ENCODE measurements at places on chromosomes 5 and 9.

GRCh38 chr9:69074801-69075200, 39.2 kb downstream of the FXN start:
- DNase-seq: no peak

DNA sequence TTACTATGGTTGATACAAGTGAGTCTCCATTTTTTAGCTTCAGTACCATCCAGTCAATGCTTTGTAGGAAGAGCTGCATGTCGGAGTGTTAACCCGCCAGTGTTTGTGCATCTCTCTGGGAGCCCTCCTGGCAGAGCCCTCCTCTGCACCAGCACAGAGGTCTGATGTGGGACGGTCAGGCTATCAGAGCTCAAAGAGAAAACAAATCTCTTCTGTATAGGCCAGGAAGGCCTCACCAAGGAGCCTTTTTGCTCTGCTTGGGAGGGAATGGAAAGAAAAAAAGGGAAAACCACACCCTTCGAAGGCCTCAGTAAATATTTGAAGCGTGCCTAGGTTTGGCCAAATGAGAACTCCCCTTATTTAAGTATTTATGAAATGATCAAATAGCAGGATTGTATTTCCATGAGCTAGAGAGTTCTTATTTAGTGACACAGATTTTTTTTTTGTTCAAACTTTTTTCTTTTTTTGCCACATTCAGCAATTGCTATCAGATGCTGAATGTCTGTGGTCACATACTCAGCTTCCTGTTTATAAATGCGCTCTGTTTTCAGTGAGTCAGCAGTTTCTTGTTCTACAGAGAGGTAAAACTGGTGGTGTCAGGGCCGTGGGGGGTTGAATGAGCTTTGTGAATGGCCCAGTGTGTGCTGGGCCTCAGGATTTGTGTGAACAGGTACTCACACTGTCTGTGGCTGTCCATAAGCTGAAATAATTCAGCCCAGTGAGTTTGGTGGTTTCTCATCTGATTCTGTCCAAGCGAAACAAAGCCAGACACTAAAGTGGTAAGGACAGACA, 226.6 kb downstream of the SNX18 start:
- DNase-seq: peak; percentile 37

DNA sequence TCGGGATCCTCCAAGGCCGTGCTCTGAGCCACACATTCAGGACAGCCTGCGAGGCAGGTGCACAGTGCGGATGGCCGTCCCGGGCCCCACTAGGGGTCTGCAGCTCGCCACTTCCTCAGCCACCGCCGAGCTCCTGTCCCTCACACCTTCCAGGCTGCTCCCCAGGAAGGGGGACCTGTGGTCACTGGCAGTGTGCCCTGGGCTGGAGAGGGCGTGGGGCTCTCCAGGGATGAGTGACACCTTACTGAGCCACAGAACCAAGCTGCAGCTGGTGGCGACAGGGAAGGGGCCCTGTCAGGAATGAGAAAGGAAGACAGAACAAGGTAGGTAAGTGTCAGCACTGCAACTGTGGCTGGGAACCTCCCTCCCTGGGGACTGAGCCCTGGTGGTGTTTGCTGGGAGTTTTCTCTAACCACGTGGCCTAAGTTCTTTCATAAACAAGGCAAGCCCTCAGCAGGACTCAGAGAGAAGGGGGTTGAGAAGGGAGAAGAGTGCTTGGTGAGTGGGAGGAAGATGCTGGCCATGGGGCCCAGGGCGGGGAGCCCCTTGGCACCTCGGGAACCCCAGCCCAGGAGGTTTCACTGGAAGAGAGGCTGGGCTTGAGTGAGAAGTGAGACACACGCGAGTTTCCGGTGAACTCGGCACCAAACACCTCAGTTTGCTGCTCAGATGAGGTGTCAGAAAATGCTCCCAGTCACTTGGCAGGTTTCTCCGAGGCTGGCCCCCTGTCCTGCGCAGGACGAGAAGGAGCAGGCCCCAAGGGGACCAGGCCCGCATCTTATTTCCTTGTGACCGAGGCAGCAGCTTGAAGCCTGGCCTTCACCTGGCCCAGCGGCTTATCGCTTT, 5.2 kb downstream of the IL13 start:
- peak; percentile 27 for DNase-seq

GRCh38 chr9:109843641-109844040, 63.6 kb downstream of the PALM2AKAP2 start:
- no peak for DNase-seq

GRCh38 chr5:2832394-2832793, 80.9 kb upstream of the IRX2 start:
- DNase-seq: no peak

DNA sequence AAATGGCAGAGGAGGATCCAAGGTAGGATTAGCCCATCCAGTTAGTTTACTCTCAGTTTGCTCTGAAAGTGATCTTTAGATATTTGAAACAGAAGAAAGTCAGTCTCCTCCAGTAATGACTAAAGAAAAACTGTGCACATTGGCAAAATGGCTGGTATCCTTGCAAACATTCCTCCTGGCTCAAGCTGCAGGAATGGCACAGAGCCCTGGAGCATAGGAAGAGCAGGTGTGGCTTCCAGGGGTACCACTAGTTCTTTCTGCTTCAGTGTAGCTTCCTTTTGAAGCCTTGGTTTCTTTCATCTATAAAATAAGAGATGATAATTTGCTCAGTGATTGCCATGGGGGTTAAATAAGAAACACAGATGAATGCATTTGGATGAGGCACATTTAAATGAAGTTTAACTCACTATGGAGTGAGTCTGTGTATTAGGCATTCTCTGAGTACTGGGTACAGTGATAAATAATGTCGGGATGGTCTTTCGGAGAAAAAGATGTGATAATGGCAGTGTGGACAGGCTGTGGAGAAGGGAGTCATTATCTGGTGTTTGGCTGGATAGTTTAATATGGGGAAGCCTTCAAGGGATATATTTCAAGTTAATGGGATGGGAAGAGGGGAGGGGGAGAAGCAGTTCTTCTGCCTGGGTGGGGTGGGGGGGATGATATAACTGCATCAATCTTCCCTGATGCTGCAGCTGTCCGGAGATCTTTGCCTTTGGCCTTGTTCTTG, 217.3 kb upstream of the KLF4 start:
- no peak for DNase-seq
